NCI-H510A (cell line): ENCODE measurements at places on chromosomes 13 and 19.

DNA sequence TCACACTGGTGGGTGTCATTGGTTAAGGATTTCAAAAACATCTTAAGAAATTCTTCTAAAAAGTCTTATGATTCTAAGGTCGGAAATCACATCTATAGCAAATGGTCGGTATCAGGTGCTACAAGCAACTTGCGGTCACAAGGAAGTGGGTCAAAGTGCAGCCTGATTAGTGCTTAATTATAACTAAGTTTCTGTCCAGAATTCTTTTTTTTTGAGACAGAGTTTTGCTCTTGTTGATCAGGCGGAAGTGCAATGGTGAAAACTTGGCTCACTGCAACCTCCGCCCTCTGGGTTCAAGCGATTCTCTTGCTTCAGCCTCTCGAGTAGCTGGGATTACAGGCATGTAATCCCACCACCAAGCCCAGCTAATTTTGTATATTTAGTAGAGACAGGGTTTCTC, 1.2 kb upstream of the GDF15 start:
- no peak for DNase-seq

GRCh38 chr13:85332615-85333014, 466.6 kb downstream of the SLITRK6 start:
- DNase-seq: no peak

DNA sequence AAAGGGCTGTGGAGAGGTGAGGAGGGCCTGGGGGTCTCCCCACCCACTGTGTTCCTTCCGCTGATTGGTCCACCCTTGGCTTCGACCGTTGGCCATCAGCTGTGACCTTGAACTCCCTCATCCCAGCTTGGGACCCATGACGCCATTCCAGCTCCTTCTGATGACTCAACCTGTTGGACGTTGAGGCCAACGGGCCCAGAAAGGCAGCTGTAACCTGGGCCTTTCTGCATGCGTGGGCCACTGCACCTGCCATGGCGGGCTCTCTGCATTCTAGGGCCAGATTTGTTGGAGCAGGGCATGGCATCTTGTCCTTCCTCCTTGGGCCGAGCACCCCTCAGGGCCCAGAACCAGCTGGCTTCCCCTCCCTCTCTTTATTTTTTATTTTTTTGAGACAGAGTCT, 30.2 kb downstream of the PEX11G start:
- no peak for DNase-seq

GRCh38 chr13:114077099-114077932, 55.1 kb downstream of the RASA3 start:
- DNase-seq: no peak

- no peak for DNase-seq
Measured at GRCh38 chr13:113588394-113589111, 4.0 kb downstream of the TFDP1 start.

DNA sequence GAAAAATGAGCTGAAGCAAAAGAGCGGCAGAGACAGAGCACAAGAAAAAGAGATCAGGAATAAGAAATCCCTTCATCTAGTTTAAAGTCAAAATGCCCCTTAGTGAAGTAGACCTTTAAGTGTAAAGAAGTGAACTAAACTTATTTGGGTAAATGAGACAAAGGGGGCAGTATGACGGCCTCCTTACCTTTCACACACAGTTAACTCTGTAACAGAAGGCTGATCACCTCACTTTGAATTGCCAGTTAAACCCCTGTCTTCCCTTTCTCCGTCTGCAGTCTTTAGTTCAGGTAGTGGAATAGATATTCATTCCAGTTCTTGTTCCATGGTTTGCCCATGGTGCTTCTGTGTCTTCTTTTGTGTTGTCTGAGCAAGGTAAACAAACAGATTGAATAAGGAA, 1029.8 kb downstream of the DIAPH3 start:
- DNase-seq: no peak

DNA sequence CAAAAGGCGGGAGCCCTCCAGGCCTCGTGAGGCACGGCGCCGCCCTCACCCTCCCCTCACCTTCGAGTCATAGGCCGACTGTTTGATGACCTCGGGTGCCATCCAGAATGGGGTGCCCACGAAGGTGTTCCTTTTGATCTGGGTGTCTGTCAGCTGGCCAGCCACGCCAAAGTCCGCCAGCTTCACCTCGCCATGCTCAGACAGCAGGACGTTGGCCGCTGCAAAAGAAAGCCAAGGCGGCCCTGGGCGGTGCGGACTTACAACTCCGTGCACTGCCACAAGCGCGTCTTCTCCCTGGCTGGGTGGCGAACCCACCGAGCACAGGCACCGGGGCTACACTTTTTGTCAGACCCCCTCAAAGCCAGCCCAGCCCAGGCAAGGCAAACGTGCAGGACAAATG, 102.1 kb downstream of the STK24 start:
- no peak for DNase-seq

DNA sequence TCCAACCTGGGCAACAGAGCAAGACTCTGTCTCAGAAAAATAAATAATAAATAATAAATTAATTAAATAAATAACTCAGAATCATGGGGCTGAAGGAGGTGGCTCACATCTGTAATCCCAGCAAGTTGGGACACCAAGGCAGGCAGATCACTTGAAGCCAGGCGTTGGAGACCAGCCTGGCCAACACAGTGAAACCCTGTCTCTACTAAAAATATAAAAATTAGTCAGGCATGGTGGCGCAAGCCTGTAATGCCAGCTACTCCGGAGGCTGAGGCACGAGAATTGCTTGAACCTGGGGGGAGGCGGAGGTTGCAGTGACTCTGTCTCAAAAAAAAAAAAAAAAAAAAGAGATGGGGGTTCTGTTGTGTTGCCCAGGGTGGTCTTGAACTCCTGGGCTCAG, 7.2 kb downstream of the TMEM38A start:
- DNase-seq: no peak

DNA sequence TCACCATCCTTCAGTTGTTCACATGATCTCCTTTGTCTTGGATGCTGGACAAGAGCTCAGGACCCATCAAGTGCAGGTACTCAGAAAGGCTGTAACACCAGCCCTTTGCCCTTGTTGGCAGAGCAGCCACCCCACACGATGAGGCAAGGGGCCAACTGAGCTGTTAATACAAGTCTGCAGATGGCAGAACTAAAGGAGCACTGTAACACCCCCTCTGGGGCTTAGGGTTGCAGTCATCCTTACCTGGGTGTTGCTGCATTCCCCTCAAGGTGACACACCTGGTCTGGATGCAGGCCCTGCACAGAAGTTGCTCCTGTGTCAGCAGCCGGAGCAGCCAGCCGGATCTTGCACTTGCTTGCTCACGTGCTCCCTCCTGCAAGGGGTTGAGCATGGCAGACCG, 52.0 kb downstream of the STARD13 start:
- no peak for DNase-seq

GRCh38 chr19:46441866-46442265, 13.1 kb upstream of the PNMA8C start:
- DNase-seq: no peak

GRCh38 chr13:23788459-23788858, 100.7 kb downstream of the MIPEP start:
- DNase-seq: no peak

DNA sequence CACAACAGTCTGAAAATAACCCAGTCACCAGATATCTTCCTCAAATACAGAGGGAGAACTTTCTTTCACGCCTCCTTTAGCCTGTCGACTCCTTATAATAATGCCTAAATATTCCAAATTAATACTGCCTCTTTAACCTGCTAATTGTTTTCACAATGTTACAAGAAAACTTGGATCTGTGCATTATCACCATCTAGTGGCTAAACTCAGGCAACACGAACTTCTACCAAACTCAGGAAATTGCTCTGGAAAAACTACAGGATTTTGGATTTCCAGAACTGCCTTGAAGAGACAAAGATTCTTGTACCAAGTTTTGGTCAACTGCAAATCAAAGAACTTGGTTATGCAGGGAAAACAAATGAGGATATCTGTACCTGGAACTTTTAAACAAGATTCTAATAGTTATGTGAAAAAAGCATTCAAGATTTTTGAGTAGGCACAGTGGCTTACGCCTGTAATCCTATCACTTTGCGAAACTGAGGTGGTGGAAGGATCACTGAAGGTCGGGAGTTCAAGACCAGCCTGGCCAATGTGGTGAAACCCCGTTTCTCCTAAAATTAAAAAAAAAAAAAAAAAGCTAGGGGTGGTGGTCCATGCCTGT, 10.8 kb downstream of the CLN5 start:
- no peak for DNase-seq

- DNase-seq: no peak
Measured at GRCh38 chr13:32645854-32646253, 59.6 kb downstream of the PDS5B start.

GRCh38 chr19:32318884-32319520, 26.4 kb upstream of the ZNF507 start:
- DNase-seq: no peak

GRCh38 chr13:22298530-22298929, 627.7 kb downstream of the FGF9 start:
- DNase-seq: no peak

GRCh38 chr13:101570410-101570809, 117.9 kb downstream of the ITGBL1 start:
- DNase-seq: no peak

GRCh38 chr13:27595055-27595811, 25.1 kb downstream of the LNX2 start:
- no peak for DNase-seq

DNA sequence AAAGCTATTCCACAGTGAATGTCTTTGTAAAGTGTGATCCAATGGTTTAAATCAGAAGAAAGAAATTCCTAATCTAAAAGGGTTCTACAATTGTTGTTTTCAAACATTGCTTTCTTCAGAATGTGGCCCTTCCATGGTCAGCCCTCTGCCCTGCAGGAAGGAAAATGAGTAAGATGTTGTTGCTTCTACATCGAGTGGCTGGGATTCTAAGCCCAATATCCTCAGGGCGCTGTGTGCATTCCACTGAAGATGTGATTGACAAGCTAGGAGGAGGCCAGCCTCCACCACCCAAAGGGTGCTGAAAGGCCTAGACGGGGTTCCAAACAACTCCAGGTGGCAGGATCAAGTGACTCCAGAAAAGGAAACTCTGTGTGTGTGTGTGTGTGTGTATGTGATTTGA, 316.9 kb upstream of the TSHZ3 start:
- no peak for DNase-seq

DNA sequence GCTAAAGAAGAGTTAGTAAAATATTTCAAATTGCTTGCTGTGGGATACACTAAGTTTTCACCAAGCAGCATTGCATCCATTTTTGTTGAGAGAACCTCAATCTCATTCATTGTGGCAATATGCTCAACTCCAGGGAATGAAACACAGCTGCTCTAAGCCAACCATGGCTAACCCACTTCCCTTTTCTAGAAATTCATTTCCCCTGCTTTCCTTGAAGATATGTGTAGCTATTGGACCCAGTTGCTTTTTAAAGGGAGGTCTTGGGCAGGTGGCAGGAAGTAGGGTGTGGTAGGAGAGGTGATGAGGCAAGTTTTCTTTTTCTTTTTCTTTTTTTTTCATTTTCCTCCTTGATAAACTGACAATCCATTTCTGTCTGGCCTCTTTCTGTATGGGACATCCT, 452.2 kb downstream of the FGF14 start:
- no peak for DNase-seq

- DNase-seq: no peak
Measured at GRCh38 chr13:19071161-19071936, 110.3 kb downstream of the TUBA3C start.

- DNase-seq: no peak
Measured at GRCh38 chr19:32308431-32309077, 36.9 kb upstream of the ZNF507 start.

DNA sequence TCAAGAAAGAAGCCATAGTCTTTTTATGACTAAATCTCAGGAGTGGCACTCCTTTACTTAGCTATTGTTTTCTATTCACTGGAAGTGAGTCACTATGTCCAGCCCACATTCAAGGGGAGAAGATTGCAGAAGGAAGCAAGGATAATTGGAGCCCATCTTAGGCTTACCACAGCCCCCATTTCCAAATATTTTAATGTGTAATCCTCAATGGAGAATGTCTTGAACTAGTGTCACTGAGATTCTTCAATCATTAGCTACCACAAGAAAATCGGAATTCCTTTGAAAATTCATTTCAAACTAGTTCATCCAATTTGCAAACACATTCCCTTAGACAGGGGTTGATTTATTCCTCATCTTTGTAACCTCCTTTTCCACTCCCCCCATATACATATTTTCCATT, 84.7 kb downstream of the DLEU7 start:
- DNase-seq: no peak

DNA sequence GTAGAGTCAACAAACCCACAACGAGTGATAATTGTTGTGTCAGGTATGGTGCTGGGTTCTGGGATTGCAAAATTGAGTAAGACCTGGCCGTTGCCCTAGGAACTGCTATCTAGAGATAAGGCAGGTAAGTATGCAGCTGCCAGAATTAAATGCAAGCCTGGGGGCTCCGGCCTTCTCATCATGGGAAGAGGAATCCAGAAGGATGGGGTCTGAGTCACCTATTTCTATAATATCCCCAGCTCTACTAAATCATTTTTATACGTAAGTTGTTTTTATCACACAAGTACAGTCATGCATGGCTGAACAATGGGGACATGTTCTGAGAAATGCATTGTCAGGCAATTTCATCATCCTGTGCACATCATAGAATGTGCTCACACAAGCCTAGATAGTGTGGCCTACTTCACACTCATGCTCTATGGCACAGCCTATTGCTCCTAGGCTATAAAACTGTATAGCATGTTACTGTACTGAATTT, 203.0 kb downstream of the KLF5 start:
- DNase-seq: no peak

GRCh38 chr13:40236566-40237168, 429.8 kb downstream of the FOXO1 start:
- no peak for DNase-seq

DNA sequence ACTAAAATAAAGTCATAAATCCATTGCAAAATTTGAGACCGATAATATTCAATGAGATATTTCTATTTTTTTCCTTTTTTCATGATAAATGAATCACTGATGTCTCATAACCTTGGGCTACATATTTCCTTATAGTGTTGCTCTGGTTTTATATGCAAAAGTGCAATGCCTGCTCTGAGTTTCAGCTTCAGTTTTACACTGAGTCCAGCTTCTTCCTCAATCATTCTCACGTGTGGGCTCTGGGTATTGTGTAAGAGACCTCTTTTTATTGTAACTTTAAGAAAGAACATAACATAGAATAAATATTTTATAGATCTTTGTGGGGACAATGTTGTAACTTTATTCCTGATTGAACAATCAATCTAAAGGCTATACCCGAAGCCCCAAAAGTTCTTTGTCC, 280.2 kb upstream of the EDNRB start:
- no peak for DNase-seq

DNA sequence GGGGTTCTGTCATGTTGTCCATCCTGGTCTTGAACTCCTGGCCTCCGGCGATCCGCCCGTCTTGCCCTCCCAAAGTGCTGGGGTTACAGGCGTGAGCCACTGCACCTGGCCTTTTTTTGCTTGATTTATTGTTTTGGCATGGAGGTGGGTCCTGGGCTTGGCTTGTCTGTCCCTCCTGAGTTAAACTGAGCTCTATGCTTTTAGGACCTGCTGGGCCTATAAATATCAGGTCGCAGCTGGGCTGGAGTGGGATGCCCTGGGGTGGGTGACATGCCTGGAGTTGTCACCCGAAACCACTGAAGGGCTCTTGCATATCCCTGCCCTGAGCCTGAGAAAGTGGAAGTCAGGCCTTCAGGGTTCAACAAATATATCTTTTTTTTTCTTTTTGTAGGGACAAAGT, 5.5 kb downstream of the ARRDC5 start:
- no peak for DNase-seq
